ENCODE measurements at places on chromosomes 3 and 15. TPM values are rescaled to one million over a fixed set of nuclear protein-coding genes. Genes with fewer than 3 reads are reported as not detected.

ATP13A5 gene
- total RNA-seq, result not detected

DNA sequence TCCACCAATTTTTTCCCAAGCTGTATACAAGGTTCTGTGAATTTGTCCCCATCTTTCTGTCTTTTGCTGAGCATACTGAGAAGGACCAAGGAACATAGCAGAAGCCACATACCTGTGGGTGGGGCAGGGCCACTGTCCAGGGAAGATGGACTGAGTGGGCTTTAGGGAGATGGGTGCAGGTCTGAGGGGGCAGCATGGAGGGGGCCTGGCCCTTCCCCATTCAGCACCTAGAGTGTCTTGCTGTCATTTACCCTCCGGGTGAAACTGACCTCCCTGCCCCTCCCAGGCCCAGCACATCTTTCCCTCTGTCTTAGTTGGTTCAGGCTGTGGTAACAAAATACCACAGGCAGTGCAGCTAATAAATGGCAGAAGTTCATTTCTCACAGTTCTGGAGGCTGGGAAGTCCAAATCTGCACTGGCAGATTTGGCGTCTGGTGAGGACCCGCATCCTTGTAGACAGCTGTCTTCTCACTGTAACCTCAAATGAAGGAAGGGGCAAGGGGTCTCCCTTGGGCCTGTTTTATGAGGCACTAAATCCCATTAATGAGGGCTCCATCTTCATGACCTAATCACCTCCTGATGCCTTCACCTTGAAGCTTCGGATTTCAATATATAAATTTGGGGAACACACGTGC, 180.0 kb upstream of the SMAD3 start:
- DNase-seq, result peak; percentile 15
- no peaks in the 10 kb centered on the region for H3K36me3 ChIP-seq
- H3K4me1 ChIP-seq, result peaks cover 8% of the 10 kb centered on the region
- H3K4me3 ChIP-seq, result no peak overlapping the region

GRCh38 chr15:68047826-68048225, 6.3 kb upstream of the PIAS1 start:
- no peaks in the 10 kb centered on the region for H3K27me3 ChIP-seq
- H3K36me3 ChIP-seq, result no peaks in the 10 kb centered on the region
- H3K4me3 ChIP-seq, result no peak overlapping the region
- no peak for DNase-seq

DNA sequence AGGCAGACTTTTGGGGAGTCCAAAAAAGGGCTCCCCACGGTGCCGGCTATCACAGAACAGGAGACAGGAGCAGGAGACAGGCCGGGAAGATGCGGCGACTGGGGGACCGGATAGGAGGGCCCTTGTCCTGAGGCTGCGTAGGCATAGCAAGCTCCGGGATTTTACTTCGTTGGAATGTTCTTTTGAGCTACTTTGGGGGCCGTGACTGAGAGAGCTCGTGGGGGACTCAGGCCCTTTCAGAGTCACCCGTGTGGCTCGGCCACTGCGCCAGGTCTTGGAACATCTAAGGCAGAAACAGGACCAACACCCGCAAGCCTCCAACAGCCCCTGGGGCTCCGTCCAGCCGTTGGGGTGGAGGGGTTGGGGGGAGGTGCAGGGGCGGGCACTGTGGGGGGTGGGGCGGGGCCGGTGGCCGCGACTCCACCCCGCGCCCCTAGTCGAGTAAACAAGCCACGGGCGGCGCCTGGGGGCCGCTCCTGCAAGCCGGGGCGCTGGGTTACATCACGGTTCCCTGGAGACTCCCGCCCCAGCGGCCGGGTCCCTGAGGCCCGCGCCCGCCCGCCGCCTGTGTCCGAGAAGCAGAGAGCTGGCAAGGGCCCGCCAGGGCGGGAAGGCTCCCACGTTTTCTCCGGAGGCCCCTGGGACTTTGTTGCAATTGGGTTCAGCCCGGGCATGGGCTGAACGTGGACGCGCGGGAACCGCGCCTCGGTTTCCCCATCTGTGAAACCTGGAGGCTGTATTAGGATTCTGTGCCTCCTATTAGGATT, 23.3 kb upstream of the C15orf39 start:
- no peak overlapping the region for H3K27ac ChIP-seq
- peak; percentile 24 for DNase-seq
- peaks cover 14% of the 10 kb centered on the region for H3K4me1 ChIP-seq

DNA sequence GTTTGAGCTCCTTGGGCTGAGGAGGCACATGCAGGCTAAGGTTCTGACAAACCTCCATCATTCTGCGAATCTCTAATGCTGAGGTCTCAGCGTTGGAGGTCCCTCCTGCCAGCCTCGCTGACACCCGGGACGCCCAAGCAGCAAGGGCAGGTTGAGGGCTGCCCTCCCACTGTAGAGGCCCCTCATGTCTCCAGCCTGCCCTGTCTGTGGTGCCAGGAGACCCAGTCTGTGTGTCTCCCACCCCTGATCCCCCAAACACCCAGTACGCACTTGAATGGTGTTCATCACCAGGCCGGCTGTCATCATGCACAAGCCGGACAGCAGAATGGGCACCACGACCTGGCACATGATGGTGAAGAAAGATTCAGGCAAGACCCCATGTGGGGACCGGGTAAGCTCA, 27.8 kb downstream of the SLC41A3 start:
- H3K36me3 ChIP-seq, result no peaks in the 10 kb centered on the region
- peak overlapping the region; percentile 81 for H3K27ac ChIP-seq
- peaks cover 16% of the 10 kb centered on the region for H3K4me1 ChIP-seq
- DNase-seq, result no peak
- H3K27me3 ChIP-seq, result no peaks in the 10 kb centered on the region
- H3K4me3 ChIP-seq, result no peak overlapping the region

Data from adrenal gland (tissue), 19 donors.